ENCODE measurements at places on chromosomes 3 and 15. TPM values are rescaled to one million over a fixed set of nuclear protein-coding genes. Genes with fewer than 3 reads are reported as not detected.

Gene RHOV
- 0.80 TPM for total RNA-seq

DNA sequence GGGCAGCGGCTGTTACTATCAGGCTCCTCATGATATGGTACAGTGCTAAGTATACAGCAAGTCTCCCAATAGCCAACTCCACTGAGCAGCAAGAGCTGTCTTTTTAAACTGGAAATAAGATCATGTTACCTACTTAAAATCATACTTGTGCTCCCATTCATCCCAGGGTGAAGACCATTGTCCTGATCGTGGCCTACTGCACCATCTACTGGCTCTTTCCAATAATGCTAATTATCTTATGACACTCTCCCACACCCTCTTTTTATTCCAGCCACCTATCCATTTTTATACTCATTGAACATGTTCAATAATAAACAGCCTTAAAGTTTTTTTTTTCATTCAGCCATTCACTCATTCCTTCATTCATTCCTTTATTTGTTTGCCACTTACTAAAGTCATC lies 117.7 kb downstream of the GBE1 start:
- DNase-seq = no peak

GRCh38 chr3:153974614-153975013 lies 146.6 kb upstream of the ARHGEF26 start:
- no peak for DNase-seq

Gene ADAMTSL3
- 0.07 TPM for total RNA-seq

Gene KIF23
- 46.8 TPM for total RNA-seq

GRCh38 chr3:128316481-128316891 lies 150.2 kb downstream of the DNAJB8 start:
- DNase-seq = peak; percentile 39

- no peak for DNase-seq
Observed at GRCh38 chr3:164236851-164237250, 841.4 kb downstream of the SI start.

Gene PLA2G4B
- 10.5 TPM for total RNA-seq

GRCh38 chr3:111252779-111253178 lies 181.2 kb downstream of the NECTIN3 start:
- no peak for DNase-seq

DNA sequence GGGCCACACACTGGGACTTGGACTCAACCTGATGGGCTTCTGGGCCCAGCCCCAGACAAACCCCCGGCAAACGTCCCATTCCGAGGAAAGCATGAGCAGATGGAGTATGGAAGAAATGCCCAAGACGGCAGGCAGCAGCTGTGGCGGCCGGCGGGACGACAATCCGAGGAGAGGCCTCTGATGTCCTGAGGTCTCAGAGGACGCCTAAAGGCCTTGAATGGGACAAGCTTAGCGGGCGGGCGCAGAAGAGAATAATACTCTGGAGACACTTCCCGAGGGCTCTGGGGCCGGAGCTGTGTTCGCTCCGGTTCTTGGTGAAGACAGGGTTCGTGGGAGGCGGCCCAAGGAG lies 482 bp upstream of the OGG1 start:
- DNase-seq = no peak

Gene GNAT1
- not detected for total RNA-seq

Gene CCK
- total RNA-seq = not detected

- no peak for DNase-seq
Observed at GRCh38 chr3:146485297-146485696, 15.9 kb upstream of the PLSCR2 start.
